HepG2 (cell line): ENCODE measurements at places on chromosomes 4 and X. TPM values are rescaled to one million over a fixed set of nuclear protein-coding genes. Genes with fewer than 3 reads are reported as not detected.

The CCDC160 gene
- not detected in 2 replicates for total RNA-seq

The STPG2 gene
- 0.07 TPM in 1 of 2 replicates, not detected in the other for total RNA-seq

- no peaks in the 10 kb centered on the region for H3K4me1 ChIP-seq
- H3K36me3 ChIP-seq = no peaks in the 10 kb centered on the region
- no peaks in the 10 kb centered on the region for H3K27me3 ChIP-seq
These were observed 121.6 kb upstream of the NOCT start for GRCh38 chr4:138894011-138894410.

- H3K4me1 ChIP-seq = peaks cover 45% of the 10 kb centered on the region
- H3K36me3 ChIP-seq = no peaks in the 10 kb centered on the region
- peak overlapping the region; percentile 79 for H3K27ac ChIP-seq
- H3K27me3 ChIP-seq = no peaks in the 10 kb centered on the region
These were observed 313 bp upstream of the BLOC1S4 start for GRCh38 chr4:6715704-6716017.

- no peak overlapping the region for H3K4me3 ChIP-seq
- H3K36me3 ChIP-seq = no peaks in the 10 kb centered on the region
- DNase-seq = no peak
- H3K4me1 ChIP-seq = peaks cover 38% of the 10 kb centered on the region
- H3K27me3 ChIP-seq = no peaks in the 10 kb centered on the region
These were observed 225.4 kb downstream of the PTTG2 start for GRCh38 chr4:38185406-38186144.

- no peak overlapping the region for H3K4me3 ChIP-seq
- no peaks in the 10 kb centered on the region for H3K27me3 ChIP-seq
- no peaks in the 10 kb centered on the region for H3K36me3 ChIP-seq
- DNase-seq = no peak
- H3K4me1 ChIP-seq = no peaks in the 10 kb centered on the region
- H3K27ac ChIP-seq = no peak overlapping the region
These were observed 485.1 kb upstream of the TENM3 start for GRCh38 chr4:181757910-181758660.

DNA sequence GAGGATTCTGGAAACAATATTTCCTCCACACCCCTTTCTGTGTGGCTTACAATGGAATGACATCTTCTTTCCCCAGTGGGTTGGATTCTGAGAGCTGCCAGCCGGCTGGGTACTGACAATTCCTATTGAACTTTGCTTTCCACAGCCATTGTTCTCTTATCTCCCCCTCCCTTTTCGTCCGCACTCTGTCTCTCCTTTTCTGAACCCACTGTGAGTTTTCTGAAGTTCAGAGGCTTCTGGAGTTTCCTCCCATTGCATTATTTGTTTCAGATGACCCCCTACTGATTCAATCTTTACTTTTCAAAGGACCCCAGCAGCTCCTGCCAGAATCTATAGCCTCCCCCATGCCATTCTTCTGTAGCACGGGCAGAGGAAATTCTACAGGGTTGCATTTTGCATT lies 10.4 kb downstream of the SMPX start:
- H3K36me3 ChIP-seq = no peaks in the 10 kb centered on the region
- H3K4me3 ChIP-seq = no peak overlapping the region
- no peak overlapping the region for H3K27ac ChIP-seq

The FOXO4 gene
- 4.6 and 5.7 TPM in 2 replicates for total RNA-seq

The PDE5A gene
- 0.44 and 0.53 TPM in 2 replicates for total RNA-seq

DNA sequence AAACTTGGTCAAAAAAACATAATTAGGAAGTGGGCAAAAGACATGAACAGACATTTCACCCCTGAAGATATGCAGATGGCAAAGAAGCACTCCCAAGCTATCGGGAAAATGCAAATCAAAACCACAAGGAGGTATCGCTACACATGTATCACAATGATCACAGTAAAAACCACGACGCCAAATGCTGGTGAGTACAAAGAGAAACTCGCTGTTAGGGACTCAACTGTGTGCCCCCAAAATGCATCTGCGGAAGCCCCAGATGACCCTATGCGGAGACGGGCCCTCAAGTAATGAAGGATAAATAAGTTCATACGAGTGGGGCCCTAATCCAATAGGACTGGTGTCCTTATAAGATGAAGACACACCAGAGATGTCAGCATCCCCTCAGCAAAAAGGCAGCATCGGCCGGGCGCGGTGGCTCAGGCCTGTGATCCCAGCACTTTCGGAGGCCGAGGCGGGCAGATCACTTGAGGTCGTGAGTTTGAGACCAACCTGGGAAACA lies 10.2 kb downstream of the GAK start:
- no peaks in the 10 kb centered on the region for H3K4me1 ChIP-seq
- no peaks in the 10 kb centered on the region for H3K27me3 ChIP-seq
- no peak for DNase-seq
- no peak overlapping the region for H3K4me3 ChIP-seq
- H3K36me3 ChIP-seq = no peaks in the 10 kb centered on the region; the same call in 1 of the 2 replicates

The GLOD5 gene
- total RNA-seq = 0.73 and 0.93 TPM in 2 replicates

The HERC5 gene
- 0.29 and 0.33 TPM in 2 replicates for total RNA-seq

DNA sequence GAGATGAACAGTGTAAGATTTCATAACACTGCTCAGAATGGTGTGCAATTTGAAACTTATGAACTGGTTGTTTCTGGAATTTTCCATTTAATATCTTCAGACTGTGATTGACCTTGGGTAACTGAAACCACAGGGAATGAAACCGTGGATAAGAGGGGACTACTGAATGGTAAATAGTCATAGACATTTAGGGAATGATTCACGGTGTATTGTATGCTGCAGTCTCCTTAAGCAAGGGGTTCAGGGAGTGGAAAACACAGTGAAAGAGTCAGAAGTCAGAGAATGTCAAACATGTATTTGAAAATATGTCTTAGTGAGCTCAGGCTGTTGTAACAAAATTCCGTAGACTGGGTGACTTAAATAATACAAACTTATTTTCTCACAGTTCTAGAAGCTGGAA lies 398.2 kb upstream of the DIPK2B start:
- no peak overlapping the region for H3K4me3 ChIP-seq
- DNase-seq = no peak
- H3K36me3 ChIP-seq = no peaks in the 10 kb centered on the region
- no peaks in the 10 kb centered on the region for H3K4me1 ChIP-seq
- no peak overlapping the region for H3K27ac ChIP-seq
- no peaks in the 10 kb centered on the region for H3K27me3 ChIP-seq

DNA sequence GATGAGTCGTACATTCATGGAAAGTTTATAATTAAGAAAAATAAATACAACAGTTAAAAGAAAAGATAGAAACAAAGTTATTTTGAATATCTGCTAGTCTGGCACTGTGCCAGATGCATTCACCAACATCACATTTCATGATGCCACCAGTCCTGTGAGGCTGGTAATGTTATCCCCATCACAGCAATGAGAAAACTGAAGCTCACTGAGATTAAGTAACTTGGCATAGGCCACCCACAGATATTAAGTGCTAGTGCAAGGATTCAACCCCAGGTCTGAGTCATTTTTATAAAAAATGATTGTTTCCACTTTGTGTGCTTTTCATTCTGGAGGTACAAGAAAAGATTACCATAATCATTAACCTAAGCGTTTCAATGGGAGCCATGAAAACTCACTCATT lies 65.0 kb upstream of the IL15 start:
- no peak overlapping the region for H3K27ac ChIP-seq
- no peaks in the 10 kb centered on the region for H3K27me3 ChIP-seq
- DNase-seq = no peak

GRCh38 chr4:72388521-72388920 lies 180.5 kb downstream of the ADAMTS3 start:
- no peaks in the 10 kb centered on the region for H3K27me3 ChIP-seq
- DNase-seq = no peak
- H3K36me3 ChIP-seq = no peaks in the 10 kb centered on the region
- H3K4me3 ChIP-seq = no peak overlapping the region

DNA sequence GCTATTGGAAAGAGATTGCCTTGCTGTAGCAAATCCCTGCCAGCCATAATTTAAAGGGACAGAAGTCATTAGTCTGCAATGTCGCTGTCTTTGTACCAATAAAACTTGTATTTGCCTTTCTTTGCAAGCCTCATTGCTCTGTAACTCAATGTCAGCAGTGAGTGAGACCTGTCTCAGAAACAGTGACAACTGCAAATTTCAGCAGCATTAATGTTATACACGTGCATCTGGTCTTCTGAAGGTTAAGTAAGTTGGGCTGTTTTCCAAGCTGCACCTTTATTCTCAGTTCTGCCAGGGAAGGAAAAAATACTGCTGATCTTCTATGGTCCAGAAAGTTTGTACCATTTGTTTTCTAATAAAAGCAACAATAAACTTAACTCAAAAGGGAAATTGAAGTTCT lies 543.1 kb downstream of the TRIML1 start:
- H3K27me3 ChIP-seq = peaks cover 3% of the 10 kb centered on the region; the same call in 1 of the 3 replicates
- H3K27ac ChIP-seq = no peak overlapping the region
- no peaks in the 10 kb centered on the region for H3K36me3 ChIP-seq
- no peaks in the 10 kb centered on the region for H3K4me1 ChIP-seq
- DNase-seq = no peak
- no peak overlapping the region for H3K4me3 ChIP-seq

DNA sequence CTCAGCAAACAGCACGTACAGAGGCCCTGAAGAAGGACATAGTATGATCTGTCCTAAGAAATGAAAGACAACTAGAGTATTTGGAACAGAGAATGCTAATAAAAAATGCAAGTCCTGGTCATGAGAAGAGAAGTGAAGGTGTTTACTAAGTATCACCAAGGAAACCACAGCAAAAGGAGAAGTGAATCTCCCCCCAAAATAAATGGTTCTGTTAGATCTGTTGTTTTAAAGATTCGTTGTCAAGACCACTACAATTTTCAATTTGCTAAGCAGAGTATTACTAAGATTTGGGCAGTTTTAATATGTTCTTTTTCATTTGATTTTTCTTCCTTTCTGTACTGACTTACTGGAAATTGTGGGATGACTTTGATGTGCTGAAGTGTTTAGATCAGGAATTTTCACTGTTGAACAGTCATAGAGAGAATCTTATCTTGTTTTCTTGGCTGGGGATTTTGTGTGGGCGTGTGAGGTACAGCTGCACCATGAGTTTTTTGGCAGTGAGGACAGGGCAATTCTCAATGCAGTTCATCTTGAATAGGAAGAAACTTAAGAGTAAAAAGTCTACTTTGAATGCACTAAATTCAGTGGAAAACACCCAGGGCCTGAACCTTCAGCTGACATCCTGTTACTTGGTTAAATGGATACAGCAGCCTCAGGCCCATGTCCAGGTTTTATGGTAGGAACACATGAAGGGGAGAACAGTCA lies 132.2 kb downstream of the STIM2 start:
- DNase-seq = no peak
- H3K36me3 ChIP-seq = 0 out of 3 replicates have a peak, but pooled peaks cover 3% of the 10 kb centered on the region
- no peak overlapping the region for H3K4me3 ChIP-seq
- H3K27me3 ChIP-seq = no peaks in the 10 kb centered on the region
- no peak overlapping the region for H3K27ac ChIP-seq
- 0 out of 2 replicates have a peak, but pooled peaks cover under 1% of the 10 kb centered on the region for H3K4me1 ChIP-seq

DNA sequence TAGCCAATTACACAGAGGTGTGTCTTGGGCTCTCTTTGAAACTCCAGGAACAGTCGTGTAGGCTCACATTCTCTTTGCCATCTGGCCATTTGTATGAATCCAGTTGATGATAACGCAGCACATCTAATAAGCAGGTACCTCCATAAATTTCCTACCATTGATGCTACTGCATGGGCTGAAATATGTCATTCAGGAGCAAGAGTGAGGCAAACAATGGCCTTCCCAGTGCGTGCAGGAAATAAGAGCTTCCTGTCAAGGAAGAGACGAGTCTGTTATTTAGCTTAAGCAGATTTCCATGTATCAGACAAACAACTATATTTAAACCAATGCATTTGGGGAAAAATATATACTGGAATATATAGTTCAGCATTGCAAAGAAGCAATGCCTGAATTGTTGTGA lies 102.1 kb upstream of the MXRA5 start:
- H3K36me3 ChIP-seq = no peaks in the 10 kb centered on the region
- H3K27me3 ChIP-seq = no peaks in the 10 kb centered on the region
- DNase-seq = no peak
